ENCODE measurements at places on chromosomes 12 and 14. TPM values are rescaled to one million over a fixed set of nuclear protein-coding genes. Genes with fewer than 3 reads are reported as not detected.

The LRRK2 gene
- total RNA-seq, result 22.5 TPM

GRCh38 chr12:120252071-120252906 is 13.2 kb downstream of the PXN start:
- no peaks in the 10 kb centered on the region for H3K27me3 ChIP-seq
- H3K27ac ChIP-seq, result no peak overlapping the region
- H3K4me1 ChIP-seq, result peaks cover 38% of the 10 kb centered on the region
- H3K36me3 ChIP-seq, result peaks cover 4% of the 10 kb centered on the region

The MUCL1 gene
- total RNA-seq, result not detected

GRCh38 chr14:65025818-65026217 is 39.1 kb downstream of the FNTB start:
- peaks cover 6% of the 10 kb centered on the region for H3K4me1 ChIP-seq
- no peaks in the 10 kb centered on the region for H3K27me3 ChIP-seq
- no peak overlapping the region for H3K27ac ChIP-seq

The RPL10L gene
- not detected for total RNA-seq
